H1 (cell line): ENCODE measurements at places on chromosomes 5 and 9.
A peak's percentile ranks its signal among the peaks of the same experiment; 100 is the strongest.

GRCh38 chr9:92525306-92525705 lies 10.5 kb downstream of the ECM2 start:
- DNase-seq = no peak

- no peak for DNase-seq
These were observed 386.7 kb downstream of the KDM4C start for GRCh38 chr9:7144265-7145046.

DNA sequence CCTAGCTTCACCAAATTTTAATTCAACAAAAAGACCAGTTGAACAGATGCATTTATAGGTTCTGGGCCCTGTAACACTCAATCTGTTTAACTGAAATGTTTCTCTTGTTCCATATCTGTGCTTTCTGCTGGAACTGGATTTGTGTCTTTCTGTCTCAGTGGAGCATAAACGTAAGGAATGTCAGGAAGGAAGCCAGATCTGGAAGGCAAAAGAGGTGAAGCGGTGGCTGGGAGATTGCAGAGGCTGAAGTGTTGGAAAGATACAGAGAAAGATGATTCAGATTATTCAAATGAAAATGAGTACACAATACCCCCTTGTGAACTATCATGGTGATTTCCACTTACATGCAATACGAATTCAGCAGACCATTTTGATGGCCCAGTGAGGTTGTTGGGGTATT lies 406.8 kb downstream of the BRINP1 start:
- DNase-seq = no peak

- peak; percentile 15 for DNase-seq
These were observed 64.8 kb upstream of the PLCXD3 start for GRCh38 chr5:41575110-41575779.

- no peak for DNase-seq
These were observed 285.6 kb downstream of the FANCC start for GRCh38 chr9:95031711-95032461.

DNA sequence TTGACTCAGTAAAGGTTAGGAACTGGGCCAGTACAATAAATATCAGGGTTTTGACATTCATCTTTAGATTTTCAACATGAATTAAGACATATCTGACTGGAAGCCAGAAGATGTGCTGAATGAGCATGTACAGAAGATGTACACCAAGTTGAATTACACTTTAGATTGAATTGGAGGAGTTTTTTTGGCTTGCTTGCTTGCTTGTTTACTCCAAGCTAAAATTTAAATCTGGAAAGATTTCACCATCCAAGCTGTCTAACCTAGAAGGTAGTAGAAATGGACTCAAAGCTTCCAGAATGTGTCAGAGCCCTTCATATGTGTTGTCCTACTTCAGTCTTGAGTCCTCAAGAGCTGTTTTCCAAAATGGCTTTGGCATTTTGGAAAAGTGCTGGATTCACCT lies 49.0 kb upstream of the FCHO2 start:
- DNase-seq = no peak

DNA sequence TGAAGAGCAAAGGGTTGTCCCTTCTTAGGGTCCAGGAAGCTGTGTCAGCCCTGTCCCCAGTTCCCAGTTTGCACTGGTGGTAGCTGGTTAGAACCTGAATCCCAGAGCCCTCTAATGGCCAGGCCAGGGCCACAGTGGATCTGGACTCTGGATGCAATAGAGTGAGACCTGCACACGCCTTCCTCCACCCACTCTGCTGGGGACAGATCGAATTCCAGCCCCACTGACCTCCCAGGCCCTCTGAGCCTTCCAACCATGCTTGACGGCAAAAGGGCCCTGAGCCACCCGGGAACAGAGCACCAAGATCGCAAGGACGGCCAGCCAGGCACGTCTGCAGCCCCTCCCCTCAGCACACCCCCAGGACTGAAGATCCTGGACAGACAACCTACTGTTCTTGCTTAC lies 23.7 kb downstream of the NAIF1 start:
- no peak for DNase-seq

- no peak for DNase-seq
These were observed 24.2 kb upstream of the ADAMTS2 start for GRCh38 chr5:179369530-179369884.

GRCh38 chr9:23380821-23381220 lies 445.2 kb downstream of the ELAVL2 start:
- no peak for DNase-seq

- no peak for DNase-seq
These were observed 105.3 kb upstream of the COL5A1 start for GRCh38 chr9:134536101-134536900.

DNA sequence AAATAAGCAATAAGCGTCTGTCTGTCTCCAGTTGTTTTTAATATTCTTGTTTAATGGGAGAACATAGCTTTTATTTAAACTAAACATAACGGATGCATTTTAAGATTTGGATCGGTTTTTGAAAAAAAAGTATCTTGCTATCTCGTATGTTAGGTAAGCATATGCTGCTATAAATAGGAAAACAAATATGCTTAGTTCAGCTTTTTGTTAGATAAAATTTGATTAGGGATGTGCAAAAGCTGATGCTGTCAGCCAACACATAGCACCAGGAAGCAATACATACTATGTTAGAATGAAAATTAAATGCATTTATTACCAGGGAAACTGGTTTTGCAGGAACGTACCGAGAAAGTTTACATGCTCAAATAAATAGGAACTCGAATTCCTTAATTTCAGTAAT lies 843.1 kb upstream of the WWC1 start:
- no peak for DNase-seq

- DNase-seq = no peak
These were observed 412.5 kb downstream of the ELAVL2 start for GRCh38 chr9:23413541-23413940.

GRCh38 chr5:156237361-156237760 lies 89.6 kb upstream of the SGCD start:
- DNase-seq = no peak

GRCh38 chr9:115522912-115523311 lies 405.0 kb upstream of the TNC start:
- DNase-seq = no peak

DNA sequence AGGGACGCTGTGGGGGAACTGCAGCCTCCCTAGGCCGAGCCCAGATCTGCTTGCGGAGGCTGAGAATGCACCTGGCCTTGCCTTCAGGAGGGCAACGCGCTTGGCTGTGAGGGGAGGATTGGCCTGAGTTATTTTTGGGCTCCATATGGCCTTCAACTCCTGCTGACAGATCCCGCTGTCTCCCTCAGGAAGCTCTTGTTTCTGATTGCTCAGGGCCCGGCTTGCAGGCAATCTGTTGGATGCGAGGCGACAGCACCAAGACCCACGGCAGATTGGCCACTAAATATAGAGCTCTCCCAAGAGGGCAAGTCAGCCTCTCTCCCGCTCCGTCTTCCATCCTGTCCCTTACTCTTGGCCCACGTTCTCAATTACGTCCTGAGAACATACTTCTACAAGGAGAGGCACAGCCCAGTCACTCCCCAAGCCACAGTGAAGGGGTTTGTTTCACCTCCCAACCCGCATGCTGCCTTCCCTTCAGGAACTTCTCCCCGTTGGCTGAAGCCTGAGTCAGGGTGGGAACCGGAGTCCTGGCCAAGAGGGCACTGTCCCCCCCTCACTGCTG lies 53.6 kb downstream of the RASGEF1C start:
- DNase-seq = no peak
